Suppressor macrophage (primary cell): ENCODE measurements at places on chromosomes 4 and X.

- DNase-seq = no peak
Observed at GRCh38 chrX:18210470-18210869, 10.2 kb downstream of the BEND2 start.

DNA sequence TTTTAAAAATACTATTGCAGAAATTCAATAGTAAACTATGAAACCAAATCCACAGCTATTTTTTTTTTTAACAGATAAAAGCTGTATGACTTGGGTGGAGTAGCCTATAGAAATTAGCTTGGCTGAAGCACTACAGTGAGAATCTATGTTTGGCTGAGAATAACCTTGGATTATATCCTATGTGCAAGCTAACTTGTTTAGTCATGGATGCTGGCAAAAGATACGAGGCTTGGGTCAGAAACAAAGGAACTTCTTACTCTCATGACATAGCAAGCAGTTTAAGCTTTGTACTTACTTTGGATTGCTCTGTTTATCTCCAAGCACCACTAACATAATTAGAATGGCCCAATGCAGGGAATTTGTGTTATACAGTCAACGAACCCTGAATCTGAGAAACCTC lies 119.2 kb upstream of the GRID2 start:
- DNase-seq = no peak

- DNase-seq = no peak
Observed at GRCh38 chr4:16199093-16199492, 27.2 kb downstream of the TAPT1 start.

DNA sequence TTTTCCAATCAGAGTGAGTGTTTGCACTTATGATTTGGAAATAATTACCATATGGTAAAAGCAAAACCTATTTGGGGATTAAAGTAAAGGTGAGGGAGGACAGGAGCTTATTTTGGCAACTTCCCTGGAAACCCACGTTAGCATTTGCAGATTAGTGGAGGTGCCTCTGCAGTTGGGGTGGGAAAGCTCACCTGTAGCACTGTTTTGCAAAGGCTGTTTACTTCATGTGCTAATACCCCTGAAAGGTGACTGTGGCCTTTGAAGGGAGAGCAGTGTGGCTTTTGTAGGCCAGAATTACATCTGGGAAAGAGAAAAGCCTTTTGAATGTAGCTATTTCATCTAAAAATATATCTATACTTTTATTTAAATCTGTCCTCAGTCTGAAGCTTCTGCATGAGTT lies 9.4 kb downstream of the SUPT20HL1 start:
- no peak for DNase-seq

- no peak for DNase-seq
Observed at GRCh38 chrX:10022580-10023245, 55.6 kb downstream of the CLDN34 start.

DNA sequence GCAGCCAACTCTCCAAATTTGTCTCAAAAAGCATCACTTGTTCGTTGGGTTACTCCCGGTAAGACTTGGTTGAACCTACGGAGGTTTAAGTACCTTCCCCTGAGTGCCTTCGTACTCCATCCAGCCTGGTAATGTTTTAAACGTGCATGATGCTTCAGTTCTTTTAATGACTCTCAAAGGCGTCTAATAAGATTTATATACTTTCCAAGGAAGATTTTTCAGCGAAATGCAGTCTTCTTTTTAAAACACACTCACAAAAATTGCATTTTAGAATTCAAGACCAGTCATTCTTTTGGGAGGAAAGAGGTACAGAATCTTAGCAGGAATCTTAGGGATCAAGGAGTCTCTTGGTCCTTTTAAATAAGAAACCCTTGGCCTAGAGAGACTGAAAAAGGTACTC lies 430 bp upstream of the TRPC3 start:
- no peak for DNase-seq

DNA sequence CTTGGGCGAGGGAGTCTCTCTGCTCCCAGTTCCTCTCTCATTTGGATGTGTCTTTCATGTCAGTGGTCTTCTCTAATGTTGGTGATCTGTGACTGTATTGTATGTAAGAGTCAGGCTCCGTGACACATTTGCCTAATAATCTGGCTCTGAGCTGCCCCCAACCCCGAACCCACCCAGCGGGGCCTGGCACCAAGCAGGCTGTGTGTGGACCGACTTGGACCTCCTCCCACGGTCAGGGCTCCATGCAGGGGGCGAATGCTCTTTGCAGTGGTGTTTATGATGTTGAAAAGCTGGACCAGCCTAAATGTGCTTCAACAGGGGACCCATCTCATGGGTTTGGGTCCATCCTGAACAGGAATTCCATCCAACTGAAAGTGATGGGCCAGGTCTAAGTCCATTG lies 47.0 kb upstream of the ADRA2C start:
- DNase-seq = no peak

DNA sequence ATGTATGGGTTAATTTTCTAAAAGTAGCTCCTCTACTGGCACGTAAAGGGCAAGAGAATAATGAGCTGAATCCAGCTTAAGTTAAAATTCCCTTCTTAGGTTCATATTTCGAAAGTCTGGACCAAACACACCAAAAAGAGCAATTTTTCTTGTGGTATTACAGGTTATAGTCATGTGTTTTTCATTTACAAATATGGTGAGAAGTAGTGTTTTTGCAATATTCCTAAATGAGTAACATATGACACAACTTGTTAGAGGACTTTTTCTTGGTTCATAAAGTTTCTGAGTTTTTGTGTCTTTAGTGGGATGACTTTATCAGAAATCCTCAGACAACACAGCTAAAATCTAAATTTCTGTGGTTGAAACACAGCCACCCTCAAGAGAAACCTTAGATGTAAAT lies 172.1 kb downstream of the AFF2 start:
- no peak for DNase-seq

GRCh38 chrX:147875866-147876596 lies 35.7 kb upstream of the FMR1 start:
- peak; percentile 2 for DNase-seq

GRCh38 chrX:134752981-134753717 lies 94.9 kb upstream of the PLAC1 start:
- DNase-seq = no peak

GRCh38 chr4:88757067-88757466 lies 59.4 kb upstream of the NAP1L5 start:
- no peak for DNase-seq

DNA sequence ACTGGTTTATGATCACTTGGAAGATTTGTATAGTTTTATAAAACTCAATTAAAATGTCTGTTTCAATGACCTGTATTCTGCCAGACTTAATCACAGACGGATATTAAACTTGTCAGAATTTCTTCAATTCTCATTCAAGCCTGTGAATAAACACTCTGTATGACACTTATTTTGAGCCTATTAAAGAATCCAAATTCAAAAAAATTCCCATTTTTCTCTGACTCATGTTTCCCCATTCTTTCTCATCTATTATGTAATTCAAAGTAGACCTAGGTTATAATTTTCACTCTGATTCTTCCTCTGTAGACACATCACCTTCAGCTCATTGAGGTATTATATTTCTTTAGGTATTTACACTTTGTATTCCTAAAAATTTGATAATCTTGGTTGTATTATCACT lies 166.1 kb downstream of the TMA16 start:
- no peak for DNase-seq

DNA sequence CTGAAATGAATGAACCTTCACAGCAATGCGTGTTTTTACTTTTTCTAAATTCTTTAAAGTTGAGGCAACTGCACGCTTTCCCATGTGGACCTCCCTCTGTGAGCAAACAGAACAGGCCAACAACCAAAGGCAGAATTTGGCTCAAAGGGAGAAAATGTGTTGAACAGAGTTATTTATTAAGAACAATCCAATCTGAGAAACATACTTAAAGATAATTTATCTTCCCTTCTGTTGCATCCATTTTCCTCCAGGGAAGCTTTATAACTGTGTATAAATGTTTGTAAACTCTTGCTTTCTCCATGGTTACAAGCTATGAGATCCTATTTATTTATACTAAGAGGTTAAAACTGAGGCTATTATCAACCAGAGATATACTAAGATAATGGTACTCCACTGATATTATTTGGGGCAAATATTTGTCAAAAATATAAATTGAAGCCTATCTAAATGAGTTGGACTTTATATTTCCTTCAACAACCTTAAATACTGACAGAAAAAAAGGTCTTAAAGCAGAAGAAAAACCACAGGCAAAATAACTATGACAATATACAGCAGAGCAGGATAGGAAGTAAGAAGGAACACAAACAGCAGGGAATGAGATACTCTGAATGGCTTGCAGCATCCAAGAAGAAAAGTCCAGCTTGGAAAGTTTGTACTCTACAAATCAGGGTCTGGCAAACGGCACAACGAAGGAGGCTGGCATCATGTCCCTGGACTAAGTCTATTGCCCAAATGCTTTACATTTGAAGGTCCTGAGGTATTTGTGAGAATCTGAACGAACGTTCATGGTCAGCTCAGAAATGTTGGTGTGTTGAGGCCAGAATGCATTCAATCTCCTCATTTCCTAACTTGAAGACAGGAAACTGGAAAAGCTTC lies 663.2 kb upstream of the INTU start:
- no peak for DNase-seq

GRCh38 chrX:139446832-139447231 lies 83.7 kb upstream of the F9 start:
- DNase-seq = no peak

DNA sequence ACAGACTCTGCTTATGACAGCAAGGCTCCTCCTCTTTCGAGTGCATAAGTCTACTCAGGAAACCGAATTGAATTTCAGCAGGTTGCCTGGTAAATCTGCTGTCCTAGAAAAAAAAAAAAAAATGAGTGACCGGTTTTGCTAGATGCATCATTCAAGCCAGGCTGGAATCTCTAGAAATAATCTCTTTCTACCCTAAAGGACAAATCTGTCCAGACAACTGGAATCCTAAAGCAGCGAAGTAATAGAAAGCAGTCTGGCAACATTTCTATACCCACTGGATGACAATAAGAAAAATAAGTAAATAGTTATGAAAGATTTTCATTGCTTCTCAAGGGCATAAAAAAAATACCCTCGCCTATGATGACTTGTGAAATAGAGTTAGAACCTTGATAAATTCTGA lies 703.5 kb downstream of the RPA4 start:
- no peak for DNase-seq

DNA sequence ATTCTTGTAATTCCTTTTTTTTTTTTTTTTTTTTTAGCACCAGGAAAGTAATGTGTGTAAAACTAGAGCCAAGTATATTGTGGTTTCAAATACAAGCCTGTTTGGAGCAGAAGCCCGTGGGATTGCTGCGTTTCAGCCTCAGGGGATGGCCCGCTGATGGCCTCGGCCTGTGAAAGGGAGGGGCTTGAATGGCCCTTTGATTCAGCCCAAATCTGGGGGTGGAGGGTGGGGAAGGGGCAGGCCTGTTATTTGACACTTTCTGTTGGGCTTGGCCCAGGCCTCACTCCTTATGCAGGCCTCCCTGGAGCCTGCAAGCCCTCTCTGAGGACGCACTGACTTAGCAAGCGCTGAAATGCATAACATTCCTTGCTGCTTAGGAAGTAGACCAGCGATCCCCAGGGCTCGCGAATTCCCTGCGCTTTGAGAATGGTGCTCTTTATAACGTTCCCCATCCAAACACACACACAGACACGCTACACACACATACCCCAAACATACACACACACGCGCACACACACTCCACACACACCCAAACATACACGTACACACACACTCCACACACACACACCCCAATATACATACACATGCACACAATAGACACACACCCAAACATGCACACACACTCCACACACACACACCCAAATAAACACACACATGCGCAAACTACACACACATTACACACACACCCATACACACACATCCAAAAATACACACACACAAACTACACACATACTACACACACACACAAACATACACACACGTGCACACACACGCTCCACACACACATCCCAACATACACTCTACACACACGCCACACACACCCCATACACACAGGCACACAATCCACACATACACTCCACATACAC lies 29.6 kb downstream of the TLR10 start:
- DNase-seq = no peak

GRCh38 chrX:12360986-12361598 lies 222.8 kb downstream of the FRMPD4 start:
- no peak for DNase-seq
